NCI-H2029 treated with DMSO at 0.1 percent for 48 hours (cell line): ENCODE measurements at places on chromosomes 11 and 22.

DNA sequence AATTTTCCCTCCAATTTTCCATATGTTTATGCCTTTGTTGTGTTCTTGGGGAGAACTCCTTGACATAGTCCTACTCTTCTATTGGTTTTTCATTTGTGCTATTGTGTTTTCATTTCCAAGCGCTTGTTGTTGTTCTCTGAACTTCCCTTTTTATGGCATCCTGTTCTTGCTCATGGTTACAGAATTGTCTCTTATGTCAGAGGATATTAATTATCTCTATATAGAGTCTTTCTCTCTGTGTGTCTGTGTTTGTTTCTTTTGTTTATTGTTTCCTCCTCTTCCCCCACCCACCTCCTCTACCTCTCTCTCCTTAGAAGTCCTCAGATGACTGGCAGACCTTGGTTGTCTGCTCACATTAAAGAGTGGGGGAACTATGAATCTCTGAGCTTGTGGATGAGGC, 69.9 kb downstream of the HORMAD2 start:
- no peak for DNase-seq

GRCh38 chr22:31080848-31081649, at the start of gene SMTN:
Gene SMTN (plus strand): TSS chr22:31081318. CDS start chr22:31083259, 1,941 bp downstream.
- peak; percentile 65 for DNase-seq

DNA sequence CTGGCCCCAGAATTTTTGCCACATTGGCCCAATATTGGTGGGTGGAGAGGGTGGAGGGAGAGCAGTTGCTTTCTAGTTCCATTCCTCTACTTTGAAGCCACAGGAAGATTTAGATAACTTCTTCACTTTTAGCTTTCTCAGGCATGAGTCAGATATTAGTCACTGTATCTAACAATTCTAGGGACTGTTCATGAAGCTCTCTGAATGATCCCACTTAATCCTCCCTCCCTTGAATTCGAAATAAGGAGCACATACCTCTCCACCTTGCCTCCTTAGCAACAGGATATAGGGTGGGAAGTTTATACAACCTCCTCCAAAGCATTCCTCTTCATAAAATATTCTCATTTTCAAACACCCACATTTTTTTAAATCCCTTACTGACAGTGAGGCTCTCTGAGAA, 13.5 kb downstream of the FSHB start:
- no peak for DNase-seq

- no peak for DNase-seq
These were observed 3.9 kb downstream of the ENDOD1 start for GRCh38 chr11:95093548-95093947.

DNA sequence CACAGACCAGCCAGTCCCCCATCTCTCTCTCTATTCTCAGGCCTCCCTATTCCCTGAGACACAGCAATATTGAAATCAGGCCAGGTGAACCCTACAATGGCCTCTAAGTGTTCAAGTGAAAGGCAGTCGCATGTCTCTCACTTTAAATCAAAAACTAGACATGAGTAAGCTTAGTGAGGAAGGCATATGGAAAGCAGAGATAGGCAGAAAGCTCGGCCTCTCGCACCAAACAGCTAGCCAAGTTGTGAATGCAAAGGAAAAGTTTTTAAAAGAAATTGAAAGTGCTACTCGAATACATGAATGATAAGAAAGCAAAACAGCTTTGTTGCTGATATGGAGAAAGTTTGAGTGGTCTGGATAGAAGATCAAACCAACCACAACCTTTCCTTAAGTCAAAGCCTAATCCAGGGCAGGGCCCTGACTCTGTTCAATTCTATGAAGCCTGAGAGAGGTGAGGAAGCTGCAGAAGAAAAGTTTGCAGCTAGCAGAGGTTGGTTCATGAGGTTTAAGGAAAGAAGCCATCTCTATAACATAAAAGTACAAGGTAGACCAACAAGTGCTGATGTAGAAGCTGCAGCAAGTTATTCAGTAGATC, 19.8 kb upstream of the MPZL2 start:
- no peak for DNase-seq

- no peak for DNase-seq
These were observed 8.6 kb downstream of the GAL start for GRCh38 chr11:68692871-68693483.

GRCh38 chr11:60376601-60377000, 1.7 kb upstream of the MS4A7 start:
- DNase-seq = no peak

GRCh38 chr11:121340032-121340580, 47.5 kb downstream of the SC5D start:
- no peak for DNase-seq

- DNase-seq = peak; percentile 26
These were observed 145.7 kb downstream of the TENM4 start for GRCh38 chr11:79294845-79295731.

GRCh38 chr22:17407643-17408042, 38.4 kb downstream of the CECR2 start:
- no peak for DNase-seq

- no peak for DNase-seq
These were observed 52.6 kb upstream of the NAV2 start for GRCh38 chr11:19660076-19660475.

DNA sequence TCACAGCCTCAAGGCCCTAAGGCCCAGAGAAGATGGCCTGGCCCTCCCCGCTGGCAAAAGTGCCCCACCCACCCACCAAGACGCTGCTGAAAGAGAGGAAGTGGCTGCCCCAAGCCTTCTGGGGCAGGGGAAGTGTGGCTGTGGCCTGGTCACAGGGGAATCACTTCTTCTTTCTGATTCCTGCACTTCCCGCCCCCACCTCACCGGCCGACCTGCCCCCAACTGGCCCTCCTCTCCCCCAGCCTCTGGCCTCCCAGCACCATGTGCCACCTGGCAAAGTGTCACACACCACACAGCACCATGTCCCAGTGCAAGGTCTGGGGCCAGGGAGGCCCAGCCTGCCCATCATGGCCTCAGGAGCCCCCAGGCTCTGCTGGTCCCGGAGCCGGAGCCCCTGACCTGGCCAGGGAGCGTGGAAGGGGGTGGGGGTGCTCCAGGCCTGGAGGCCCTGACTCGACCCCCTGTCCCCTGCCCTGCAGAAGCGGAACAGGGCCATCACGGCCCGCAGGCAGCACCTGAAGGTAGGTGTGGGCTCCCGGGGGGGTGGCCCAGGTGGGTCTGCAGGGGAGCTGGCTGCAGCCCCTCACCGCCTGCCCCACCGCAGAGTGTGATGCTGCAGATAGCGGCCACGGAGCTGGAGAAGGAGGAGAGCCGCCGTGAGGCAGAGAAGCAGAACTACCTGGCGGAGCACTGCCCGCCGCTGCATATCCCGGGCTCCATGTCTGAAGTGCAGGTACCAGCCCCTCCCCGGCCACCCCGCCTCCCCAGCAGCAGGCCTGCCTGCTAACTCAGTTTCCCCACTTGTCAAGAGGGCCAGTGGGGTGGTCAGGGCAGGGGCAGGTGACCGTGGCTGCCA, 1.4 kb downstream of the TNNI2 start:
- DNase-seq = no peak

DNA sequence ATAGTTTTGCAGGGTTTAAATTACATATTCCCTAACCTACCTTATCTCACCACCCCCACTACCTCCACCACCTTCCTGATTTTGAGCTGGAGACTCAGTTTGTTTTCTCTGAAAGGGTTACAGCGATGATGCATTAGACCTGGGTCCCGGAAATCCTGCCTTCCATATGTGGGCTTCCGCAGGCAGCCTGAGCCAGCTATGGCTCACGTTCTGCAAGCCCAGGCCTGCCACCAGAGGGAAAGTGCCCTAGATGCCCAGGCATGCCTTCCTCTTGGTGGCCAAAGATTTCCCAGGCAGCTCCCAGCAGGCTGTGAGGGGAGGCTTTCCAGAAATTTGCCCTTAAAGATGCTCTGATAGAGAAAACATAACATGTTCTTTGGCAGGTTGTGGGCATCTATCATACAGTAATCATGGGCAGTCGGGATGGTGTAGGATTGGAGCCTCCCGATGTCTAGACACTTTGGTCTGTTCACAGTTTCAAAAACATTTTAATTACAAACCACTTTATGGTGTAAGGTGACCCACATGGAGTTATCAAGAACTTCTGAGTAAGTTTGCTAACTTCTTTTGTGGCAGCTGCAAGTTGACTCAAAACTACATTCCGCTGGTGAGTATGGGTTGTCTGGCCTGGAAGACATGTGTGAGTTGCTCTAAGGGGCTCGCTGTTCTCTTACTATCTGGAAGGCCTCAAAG, 79.3 kb downstream of the MICAL2 start:
- DNase-seq = no peak

DNA sequence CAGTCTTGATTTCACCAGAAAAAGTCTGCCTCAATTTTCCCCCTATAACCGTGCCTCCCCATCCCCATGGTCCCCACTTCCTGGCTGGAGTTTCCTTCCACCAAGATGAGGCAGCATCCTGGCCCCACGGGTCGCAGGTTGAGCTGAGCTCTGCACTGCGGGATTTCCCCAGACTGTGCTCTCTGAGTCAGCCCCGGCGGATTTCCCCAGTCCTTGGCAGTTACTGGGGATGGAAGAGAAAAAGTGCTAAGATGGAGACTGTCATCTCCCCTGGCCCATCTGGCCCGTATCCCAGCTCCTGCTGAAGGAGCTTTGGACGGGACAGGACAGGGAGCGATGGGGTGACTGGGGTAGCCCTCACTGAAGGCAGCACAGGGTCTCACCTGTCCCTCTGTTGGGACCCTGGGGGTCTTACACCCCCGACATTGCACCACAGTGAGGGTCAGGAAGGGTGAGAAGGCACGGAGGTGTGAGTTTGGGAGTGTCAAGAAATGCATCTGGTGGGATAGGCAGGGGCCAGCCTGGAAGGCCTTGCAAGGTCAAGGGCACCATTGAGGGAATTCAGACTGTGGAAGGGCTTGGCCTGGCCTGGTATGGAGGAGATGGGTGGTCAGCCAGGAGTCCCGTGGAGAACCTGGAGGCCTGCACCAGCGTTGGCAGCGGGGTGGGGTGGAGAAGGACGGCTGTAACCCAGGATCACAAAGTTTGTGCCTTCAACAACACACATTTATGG, 36.5 kb downstream of the NADSYN1 start:
- no peak for DNase-seq

DNA sequence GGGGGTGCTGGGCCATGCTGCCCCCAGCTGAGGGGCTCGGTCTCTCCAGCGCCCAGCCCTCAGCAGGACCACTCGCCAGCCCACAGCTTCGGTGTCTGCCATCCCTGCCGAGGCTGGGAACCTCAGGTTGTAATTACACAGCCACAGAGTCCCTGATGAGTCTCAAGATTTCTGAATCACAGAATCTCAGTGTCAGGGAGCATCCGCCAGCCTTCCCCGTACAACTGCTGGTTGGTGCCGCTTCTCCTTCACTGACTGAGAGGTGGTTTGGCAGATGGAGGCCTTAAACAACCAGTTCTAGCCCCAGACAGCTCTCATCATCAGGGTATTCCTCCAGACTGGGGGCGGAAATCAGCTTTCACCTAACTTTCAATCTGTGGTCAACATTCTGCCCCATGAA, 13.7 kb downstream of the PHF21B start:
- no peak for DNase-seq

GRCh38 chr22:39655004-39655579, 84.5 kb downstream of the CACNA1I start:
- DNase-seq = no peak

GRCh38 chr11:65958774-65959420, 2.6 kb upstream of the SART1 start:
- no peak for DNase-seq

GRCh38 chr22:26853071-26853470, 195.7 kb downstream of the MIAT start:
- DNase-seq = no peak

- DNase-seq = no peak
These were observed 25.3 kb upstream of the KRTAP5-6 start for GRCh38 chr11:1671658-1672057.

- DNase-seq = no peak
These were observed 29.1 kb downstream of the PPIL2 start for GRCh38 chr22:21694795-21695429.

GRCh38 chr11:829847-830294, 2.2 kb downstream of the CRACR2B start:
- DNase-seq = no peak

DNA sequence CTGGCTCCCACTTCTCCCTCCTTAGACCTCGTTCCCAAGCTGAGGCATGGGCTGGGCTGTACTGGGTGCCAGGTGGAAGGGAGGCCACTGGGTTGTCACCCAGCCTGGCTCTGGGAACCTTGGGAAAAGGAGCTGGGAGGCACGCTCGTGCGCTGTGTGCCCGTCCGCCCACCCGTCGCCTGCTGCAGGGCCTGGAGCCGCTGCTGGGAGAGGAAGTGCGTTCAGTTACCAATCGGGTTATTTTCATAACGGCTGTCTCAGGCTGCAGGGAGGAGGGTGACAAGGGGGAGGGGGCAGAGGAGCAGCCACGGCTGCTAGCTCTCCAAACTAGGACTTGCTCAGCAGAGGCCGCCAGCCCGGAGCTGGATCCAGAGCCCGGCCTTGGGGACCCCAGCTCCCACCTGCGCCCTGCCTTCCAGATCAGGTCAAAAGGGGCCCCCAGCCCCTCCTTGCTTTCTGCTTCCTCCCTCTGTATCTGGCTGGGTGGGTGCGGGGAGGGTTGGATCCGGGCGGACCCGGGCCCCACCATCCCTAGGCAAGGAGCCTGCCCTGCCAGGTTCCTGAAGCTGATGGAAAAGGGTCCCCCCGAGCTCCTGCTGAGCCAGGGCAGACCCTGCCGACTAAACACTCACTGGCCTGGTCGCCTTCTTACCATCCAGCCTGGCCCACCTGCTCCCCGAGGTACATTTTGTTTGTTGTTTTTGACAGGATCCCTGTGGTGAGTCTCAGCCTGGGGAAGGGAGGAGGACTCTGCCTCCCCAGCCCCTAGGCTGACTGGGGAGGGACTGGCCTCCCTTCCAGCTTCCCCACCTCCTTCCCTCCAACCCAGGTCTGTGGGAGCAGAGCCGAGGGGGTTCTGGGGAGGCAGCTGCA, 14.3 kb downstream of the DGKZ start:
- no peak for DNase-seq

GRCh38 chr11:5283086-5283485, 13.3 kb upstream of the HBE1 start:
- DNase-seq = no peak

DNA sequence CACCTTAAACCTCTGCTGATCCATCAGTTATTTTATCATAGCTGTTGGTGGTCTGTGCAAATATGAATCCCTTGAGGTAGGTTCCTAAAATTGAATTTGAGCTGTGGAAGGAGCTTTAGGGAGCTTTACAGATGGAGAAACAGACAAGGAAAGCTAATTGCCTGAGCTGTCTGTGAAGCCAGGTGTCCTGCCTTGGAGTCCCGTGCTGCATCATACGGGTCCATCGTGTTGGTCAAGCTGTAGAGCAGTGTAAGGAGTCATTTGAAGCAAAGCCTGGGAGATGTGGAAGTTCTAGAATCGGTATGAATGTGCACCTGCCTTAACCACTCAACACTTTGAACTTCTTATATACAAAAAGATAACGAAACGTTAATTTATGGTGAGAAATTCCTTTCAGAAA, 1.0 kb downstream of the POLA2 start:
- DNase-seq = no peak

DNA sequence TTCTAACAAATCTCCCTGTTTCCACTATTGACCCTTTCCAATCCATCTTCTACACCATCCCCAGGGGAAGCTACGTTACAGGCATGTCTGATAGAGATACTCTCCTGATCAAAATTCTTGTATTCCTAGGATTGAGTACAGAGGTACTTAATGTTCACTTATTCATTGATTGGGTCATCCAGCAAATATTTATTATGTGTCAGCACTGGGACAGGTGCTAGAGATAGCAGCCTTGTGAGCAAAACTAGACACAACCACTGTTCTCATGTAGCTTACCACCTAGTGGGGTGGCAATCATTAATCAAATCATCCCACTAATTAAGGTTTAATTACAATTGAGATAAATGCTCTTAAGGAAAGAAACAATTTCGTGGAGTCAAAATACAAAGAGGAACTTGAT, 9.4 kb upstream of the RTCB start:
- DNase-seq = no peak
